ENCODE measurements at places on chromosomes 1 and 21.

GRCh38 chr21:42377951-42378340, 11.6 kb upstream of the TFF1 start:
- DNase-seq, result no peak

DNA sequence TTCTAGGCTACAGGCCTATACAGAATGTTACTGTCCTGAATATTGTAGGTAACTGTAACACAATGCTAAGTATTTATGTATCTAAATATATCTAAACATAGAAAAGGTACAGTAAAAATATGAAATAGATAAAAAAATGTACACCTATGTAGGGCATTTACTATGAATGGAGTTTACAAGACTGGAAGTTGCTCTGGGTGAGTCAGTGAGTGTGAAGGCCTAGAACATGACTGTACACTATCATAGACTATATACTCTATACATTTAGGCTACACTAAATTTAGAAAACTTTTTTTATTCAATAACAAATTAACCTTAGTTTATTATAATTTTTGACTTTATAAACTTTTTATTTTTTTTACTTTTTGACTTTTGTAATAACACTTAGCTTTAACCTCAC, 136.9 kb downstream of the DUSP10 start:
- no peak for DNase-seq

- DNase-seq, result no peak
Measured at GRCh38 chr1:234546890-234547788, 62.8 kb downstream of the IRF2BP2 start.

- DNase-seq, result no peak
Measured at GRCh38 chr1:175784831-175785230, 41.4 kb upstream of the TNR start.

Measured in 8988T (cell line).